Non-pigmented ciliary epithelial cell (primary cell): ENCODE measurements at places on chromosomes 16 and 17.

- no peak for DNase-seq
Observed at GRCh38 chr16:28202147-28202746, 9.5 kb downstream of the XPO6 start.

GRCh38 chr17:614653-615546, 99.7 kb downstream of the VPS53 start:
- DNase-seq: no peak

- DNase-seq: no peak
Observed at GRCh38 chr16:3643095-3643730, 11.3 kb upstream of the DNASE1 start.

DNA sequence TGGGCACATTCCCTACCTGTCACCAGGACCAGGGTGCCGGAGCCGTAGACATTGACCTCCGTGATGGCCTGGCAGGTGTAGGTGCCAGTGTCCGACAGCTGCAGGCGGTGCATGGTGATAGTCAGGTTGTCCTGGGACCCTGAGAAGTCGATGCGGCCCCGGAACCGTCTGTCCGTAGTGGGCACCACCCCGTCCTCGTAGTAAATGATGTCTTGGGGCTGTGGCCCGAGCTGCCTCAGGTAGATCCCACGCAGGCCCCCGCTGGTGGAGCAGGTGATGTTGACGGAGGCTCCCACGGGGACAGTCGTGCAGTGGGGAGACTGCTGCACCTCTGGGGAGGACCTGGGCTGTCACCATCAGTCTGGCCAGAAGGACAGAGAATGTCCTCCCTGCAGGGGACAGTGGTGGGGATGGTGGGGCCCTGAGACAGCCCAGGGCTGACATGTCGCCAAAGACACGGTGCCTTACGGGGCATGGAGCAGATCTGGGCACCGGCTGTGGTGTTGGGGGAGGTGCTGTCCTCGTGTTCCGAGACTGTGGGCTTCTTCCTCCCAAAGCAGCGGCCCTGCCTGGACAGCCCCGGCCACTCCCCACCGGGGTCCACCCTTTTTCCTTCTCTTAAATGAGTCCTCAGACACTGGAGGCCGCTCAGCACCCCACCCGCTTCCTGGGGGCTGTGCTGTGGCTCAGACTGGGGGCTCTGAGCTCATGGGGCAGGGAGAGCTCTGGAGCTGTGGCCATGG, 586 bp downstream of the CD7 start:
- DNase-seq: no peak
